T-helper 22 cell (primary cell): ENCODE measurements at places on chromosomes 5 and 9.

GRCh38 chr5:39968381-39968780 lies 543.6 kb upstream of the DAB2 start:
- DNase-seq: no peak

- DNase-seq: no peak
Measured at GRCh38 chr9:93586290-93587057, 10.1 kb downstream of the PHF2 start.

DNA sequence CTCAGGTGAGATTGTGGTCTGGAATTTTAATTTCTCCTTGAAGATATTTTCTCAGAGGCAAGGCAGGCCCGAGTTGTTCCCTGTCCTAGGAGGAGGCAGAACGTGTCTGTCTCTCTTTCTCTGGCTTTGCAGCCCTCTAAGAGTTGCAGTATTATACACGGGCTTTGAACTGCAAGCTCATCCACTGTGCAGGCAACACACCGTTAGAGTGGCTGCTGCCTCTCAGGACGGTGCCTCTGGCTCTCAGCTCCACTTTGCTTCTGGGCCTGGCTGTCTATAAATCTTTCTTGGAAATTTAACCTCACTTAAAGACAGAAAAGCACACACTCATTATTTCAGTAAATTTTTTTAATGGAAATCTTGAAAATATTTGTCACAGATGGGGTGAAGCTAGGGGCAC lies 170.1 kb upstream of the ADCY2 start:
- no peak for DNase-seq

DNA sequence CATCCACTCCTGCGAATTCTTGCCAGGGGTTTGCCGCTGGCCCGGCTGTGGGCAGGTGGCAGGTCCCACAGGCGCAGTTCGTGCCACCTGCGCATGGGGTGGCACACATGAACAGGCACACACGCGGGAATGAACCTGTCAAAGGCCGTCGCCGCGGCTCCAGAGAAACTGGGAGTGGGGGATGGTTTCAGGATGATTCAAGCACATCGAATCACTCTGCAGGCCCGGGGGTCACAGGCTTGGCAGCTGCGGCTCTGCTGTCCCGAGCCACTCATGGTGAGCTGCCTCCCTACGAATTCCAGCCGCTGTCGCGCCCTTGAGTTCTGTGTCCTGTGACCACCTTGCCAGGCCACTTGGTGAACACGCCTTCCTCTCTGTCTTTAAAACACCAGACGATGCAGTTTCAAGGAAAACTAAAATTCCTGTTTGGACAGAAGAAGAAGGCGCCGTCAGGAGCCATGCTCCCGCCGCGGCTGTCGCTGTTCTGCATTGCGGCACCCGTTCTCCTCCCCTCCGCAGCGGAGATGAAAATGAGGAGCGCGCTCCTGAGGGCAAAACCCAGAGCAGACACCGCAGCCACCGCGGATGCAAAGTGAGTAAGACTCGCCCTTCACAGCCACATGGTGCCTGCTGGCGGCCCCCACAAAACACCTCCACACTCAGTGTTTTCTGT lies 15.4 kb upstream of the EXOC3 start:
- DNase-seq: no peak
